ENCODE measurements at places on chromosomes 2 and 18.

- no peak for DNase-seq
Measured at GRCh38 chr2:120934574-120935338, 199.1 kb downstream of the GLI2 start.

GRCh38 chr2:222859786-222860612 lies 837 bp upstream of the ACSL3 start:
- DNase-seq: no peak

- DNase-seq: no peak
Measured at GRCh38 chr2:25324251-25324650, 17.5 kb downstream of the DNMT3A start.

DNA sequence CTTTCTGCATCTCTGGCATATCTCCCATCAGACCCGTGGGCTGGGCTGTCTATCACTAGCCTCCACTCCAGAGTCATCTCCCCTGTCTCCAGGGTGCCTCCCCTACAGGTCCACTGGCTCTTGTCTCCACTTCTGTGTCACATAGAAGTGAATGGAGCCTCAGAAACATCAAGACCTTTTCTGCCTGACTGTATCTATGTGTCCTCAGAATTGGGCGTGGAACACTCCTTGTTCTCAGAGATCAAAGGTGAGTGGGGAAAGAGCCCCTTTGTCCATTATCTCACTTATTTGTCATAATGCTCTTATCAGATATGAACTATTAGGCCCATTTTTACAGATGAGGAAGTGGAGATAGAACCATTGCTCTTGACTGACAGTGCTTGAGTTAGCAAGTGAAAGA lies 211.0 kb downstream of the CYRIA start:
- no peak for DNase-seq

DNA sequence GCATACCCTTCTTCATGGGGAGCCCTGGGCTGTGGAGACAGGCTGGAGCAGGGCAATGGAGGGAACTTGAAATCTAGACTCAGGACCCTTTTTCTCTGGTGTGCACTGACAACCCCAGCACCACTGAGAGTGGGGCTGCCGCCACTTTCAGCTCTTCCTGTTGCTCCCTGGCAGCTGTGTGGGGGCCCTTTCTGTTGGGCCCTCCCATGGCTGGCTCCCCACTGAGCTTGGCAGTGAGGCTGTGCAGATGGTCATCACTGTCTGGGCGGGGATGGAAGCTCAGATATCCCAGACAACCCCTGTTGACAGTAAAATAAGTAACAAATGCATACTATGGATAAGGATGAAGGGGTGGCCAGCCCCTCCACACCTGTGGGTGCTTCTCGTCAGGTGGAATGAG lies 6.7 kb downstream of the MYO7B start:
- DNase-seq: no peak

- no peak for DNase-seq
Measured at GRCh38 chr2:174350018-174350417, 15.3 kb downstream of the SP9 start.

DNA sequence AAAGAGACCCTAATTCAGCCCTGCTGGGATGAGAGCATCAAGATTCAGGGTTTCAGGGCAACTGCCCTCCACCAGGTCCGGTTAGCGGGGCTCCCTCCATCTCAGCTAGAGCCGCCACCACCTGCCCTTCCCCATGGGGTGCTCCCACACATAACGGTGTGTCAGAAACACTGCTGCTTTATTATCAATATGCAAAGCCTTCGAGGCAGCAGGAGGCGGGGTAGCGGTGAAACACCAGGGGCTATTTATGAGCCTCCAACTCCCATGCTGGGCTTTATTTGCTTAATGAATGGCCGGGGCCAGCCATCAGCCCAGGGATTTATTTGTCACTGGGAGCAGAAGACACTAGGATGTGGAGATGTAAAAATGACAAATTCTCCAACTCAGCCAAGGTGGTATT lies 109.8 kb downstream of the GALNT14 start:
- DNase-seq: no peak

Measured in stimulated activated CD4-positive, alpha-beta T cell treated with anti-CD3 and anti-CD28 coated beads, TNF-alpha, amount 100 ng/mL, for 1 hour (primary cell).